Cortex of kidney (tissue), 1 donor: ENCODE measurements at places on chromosomes 4 and X.

DNA sequence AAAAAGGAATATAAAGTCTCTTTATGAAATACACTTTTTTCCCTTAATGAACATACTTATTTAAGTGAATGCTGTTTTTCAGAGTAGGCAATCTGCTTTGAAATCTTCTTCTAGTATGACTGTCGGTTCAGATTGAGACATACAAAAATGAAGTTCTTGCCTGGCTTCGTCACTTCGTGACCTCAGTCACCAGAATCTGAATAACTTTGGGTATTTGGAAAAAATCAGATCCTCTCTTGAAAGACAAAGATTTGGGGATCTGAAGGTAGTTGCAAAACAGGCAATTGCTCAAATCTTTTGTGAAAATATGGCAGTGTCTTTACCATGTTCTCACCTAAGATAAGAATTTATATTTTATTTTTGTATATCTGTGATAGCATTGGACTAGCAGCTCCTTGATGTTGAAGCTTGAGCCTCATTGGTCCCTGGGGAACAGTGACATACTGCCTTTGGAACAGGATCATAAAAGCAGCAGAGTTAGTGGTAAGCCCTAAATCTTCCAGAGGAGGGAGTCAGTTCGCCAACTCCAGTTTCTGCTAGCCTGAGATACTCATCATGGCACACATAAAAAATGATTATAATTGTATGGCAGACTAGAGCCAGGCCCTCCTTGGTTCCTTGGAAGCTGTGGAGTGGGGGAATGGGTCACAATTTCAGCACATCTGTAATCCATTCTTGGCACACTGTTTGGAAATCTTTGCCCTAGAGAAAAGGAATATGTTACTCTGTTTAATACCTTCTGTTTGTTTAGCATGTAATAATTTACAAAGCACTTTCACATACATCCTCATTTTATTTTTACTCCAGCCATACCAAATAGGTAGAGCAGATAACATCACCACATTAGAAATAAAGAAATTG, 5.0 kb downstream of the ARFIP1 start:
- DNase-seq, result no peak

GRCh38 chr4:181504924-181505323, 738.3 kb upstream of the TENM3 start:
- no peak for DNase-seq

DNA sequence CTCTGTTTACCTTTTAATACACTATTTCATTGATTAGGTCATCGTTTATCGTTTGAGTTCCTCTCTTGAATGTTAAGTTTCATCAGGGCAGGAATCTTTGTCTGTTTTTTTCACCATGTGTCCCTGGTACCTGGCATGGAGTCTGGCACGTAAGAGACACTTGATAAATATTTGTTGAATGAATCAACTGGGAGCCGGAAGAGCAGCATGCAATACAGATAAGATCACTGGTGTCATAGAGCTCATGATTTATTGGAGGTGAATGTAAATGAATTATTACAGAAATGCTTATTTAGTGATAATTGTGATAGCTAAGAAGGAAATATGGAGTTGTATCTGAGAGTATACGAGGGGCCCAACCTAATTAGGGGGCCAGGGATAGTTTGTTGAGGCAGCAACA, 62.8 kb downstream of the UCHL1 start:
- no peak for DNase-seq

DNA sequence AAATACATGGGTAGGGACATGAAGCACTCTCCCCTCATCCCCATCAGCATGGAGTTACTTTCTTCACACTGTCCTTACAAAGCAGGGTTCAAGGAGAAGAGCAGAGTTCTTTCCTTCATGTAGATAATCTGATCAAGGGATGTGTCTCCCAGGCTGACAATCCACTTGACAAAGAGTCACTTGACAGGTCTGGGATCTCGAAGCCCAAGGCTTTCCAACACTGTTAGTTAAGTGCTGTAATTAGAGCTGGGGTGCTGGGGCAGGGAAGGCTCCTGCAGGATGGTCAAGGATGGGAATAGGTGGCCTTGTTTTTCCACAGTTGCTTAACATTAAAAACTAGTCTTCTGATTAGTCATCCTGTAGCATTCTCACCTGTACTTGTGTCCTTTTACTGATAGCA, 38.0 kb downstream of the CCNG2 start:
- DNase-seq, result no peak

DNA sequence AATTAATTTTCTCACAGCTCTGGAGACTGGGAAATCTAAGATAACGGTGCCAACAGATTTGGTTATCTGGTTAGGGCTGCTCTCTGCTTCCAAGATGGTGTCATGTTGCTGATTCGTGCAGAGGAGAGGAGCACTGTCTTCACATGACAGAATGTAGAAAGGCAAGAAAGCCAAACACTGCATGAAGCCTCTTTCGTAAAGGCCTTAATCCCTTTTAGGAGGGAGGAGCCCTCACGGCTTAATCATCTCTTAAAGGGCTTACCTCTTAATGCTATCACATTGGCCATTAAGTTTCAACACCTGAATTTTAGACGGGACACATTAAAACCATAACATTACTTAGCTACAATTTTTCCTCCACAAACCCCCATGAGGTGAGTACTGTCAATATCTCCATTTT, 174.1 kb downstream of the COX18 start:
- DNase-seq, result no peak

GRCh38 chr4:55903577-55903976, 45.2 kb upstream of the CEP135 start:
- DNase-seq, result no peak

GRCh38 chrX:46554942-46555341, 9.7 kb upstream of the ZNF674 start:
- DNase-seq, result no peak

DNA sequence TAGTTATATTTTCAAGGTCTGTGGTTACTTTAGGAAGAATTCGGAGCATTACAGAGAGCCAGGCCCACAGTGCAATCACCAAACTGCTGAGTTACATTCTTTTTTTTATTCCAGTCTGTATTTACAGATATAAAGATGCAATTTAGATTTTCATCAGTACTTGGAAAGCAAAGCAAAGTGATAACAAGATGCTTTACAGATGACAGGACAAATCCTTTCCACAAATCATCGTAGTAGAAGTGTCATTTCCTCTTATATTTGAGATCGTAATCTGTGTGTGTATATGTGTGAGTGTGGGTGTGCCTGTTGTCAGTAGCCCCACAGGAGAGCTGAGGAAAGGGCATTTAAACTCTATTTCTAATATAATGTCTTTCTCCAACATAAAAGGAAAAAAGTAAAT, 1893.7 kb downstream of the STIM2 start:
- DNase-seq, result no peak

DNA sequence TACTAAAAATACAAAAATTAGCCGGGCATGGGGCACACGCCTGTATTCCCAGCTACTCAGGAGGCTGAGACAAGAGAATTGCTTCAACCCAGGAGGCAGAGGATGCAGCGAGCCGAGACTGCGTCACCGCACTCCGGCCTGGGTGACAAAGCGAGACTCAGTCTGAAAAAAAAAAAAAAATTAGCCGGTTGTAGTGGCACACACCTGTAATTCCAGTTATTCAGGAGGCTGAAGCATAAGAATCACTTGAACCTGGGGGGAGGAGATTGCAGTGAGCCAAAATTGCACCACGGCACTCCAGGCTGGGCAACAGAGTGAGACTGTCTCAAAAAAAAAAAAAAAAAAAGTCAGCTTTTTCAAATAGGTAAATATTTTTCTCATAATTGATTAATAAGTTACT, 71.9 kb downstream of the WDFY3 start:
- no peak for DNase-seq

DNA sequence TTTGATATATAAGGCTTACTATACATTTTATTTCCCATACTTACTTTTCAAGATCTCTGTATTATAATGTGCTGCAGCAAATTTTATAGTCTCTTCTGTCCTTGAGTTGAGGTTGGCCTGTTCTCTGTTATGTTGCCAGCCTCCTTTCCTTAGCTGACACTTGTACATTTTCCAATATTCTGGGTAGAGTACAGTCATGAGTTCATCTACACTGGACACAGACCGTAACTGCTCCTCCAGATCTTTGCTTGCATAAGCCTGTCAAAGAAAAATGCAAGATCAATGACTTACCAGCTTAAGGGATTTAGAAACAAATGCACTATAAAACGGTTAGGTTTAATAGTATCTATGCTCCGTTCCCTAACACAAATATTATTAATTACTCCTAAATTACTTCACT, 63.2 kb downstream of the VEGFC start:
- DNase-seq, result no peak

- no peak for DNase-seq
These were observed 795.4 kb upstream of the DIAPH2 start for GRCh38 chrX:95889279-95889678.

- no peak for DNase-seq
These were observed 667.5 kb downstream of the GRXCR1 start for GRCh38 chr4:43560047-43560446.

DNA sequence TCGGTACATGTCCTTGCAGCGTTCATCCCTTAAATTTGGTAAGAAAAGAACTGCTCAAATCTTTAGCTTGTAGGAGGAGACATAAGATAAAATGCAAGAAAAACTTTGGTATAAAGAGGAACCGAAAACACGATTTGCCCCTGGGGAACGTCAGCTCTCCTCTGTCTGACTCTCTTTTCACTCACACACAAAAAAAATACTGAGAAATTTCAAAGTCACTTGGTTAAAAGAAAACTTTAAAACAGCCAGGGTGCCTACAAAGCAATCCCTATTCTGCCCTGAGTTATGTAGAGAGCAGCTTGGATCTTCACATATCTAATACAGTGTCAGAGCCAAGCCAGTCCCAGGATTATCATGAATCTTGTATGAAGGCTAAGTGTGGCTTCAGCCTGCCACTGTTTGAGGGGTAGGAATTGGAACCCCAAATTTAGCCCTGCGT, 248.5 kb upstream of the CXXC4 start:
- no peak for DNase-seq

DNA sequence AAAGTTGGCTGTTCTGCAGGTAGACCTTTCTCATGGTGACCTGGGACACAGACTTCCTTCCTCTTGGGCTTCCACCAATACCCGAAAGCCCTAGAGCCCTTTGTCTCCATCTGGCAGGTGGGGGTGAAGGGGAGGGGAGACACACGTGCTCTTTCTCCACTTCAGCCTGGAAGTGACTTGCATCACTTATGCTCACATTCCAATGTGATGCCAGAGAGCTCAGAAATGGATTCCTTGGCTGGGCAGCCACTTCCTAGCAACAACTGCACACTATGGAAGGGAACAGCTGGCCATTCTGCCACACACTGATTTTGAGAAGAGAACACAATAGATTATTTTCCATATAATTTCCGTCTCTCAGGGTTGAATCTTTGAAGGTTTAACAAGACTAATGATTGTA, 36.3 kb downstream of the C4orf51 start:
- DNase-seq, result no peak

- DNase-seq, result no peak
These were observed 351.5 kb downstream of the TMA16 start for GRCh38 chr4:163846008-163846407.

GRCh38 chrX:71953946-71954345, 43.3 kb downstream of the NHSL2 start:
- no peak for DNase-seq

GRCh38 chrX:153766098-153766817, 2.2 kb downstream of the PLXNB3 start:
- DNase-seq, result no peak

DNA sequence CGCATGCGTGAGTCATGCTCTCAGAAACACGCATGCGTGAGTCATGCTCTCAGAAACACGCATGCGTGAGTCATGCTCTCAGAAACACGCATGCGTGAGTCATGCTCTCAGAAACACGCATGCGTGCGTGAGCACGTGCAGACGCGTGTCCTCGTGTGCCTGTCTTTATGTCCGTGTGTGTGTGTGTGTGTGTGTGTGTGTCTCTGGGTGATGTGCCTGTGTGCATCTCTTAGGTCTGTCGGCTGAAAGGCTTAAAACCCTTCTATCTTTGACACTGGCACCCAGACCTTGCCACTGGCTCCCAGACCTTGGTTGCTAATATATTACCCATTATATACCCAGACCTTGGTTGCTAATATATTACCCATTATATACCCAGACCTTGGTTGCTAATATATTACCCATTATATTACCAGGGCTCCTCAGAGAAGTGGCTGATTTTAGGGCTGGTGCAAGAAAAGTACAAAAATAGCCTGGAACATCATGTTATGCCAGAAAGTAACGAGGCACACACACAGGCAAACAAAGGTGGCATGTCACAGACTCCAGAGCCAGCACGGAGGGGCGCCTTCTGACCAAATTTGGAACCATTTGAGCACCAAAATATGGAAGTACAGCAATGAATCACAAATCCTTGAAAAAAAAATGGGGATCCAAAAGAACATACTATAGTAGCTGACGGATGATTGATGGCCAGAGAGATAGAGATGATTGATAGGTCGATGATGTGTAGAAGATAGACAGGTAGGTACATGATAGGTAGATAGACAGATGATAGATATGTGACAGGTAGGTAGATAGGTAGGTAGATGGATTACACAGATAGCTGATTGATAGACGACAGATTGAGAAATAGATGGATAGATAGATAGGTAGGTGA, 19.2 kb upstream of the ADRA2C start:
- DNase-seq, result no peak

GRCh38 chrX:108270280-108270679, 167.9 kb downstream of the COL4A6 start:
- no peak for DNase-seq

DNA sequence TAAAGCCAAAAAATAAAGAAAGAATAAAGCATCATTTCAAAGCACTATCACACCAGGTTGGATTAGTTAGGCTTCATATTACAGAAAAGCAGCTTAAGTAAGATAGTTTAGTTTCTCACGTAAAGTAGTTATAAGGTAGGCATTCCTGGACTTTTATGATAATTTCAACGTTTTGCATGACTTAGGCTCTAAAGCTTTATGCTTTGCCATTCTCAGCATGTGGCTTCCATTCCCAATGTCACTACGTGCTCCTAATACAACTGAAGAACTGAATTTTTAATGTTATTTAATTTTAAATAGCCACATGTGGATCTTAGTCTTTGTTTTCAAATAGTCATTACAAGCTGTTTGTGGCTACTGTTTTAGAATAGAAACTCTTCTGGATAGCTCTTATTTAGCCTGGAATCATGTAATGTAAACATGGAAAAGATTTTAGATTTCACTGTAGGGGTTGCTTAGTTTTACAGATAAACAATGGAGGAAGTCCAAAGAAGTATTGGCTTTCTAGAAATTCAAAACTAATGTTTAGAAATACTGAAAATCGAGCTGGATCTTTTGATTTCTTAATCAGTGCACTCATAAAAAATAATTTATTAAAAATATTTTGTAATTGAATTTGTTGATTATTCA, 710.0 kb downstream of the IL1RAPL1 start:
- DNase-seq, result no peak

DNA sequence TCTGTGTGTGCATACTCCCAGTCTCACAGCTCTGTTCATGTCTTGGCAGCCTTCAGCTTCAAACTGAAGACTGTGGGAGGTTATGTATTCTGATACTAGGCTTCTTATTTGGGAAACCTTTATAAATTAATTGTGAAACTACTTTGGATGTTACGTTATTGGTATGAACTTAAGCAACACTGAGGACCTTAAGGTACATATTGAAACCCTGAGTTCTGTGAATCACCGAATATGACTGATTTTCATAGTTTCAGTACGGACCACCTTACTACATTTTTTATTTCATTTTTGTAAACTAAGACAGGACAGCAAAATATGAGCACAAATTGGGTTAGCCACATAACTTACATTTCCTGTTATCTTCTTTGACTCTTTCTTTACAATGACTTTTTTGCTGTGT, 498.4 kb downstream of the PDGFC start:
- no peak for DNase-seq
